ENCODE measurements at places on chromosomes 12 and 14.

DNA sequence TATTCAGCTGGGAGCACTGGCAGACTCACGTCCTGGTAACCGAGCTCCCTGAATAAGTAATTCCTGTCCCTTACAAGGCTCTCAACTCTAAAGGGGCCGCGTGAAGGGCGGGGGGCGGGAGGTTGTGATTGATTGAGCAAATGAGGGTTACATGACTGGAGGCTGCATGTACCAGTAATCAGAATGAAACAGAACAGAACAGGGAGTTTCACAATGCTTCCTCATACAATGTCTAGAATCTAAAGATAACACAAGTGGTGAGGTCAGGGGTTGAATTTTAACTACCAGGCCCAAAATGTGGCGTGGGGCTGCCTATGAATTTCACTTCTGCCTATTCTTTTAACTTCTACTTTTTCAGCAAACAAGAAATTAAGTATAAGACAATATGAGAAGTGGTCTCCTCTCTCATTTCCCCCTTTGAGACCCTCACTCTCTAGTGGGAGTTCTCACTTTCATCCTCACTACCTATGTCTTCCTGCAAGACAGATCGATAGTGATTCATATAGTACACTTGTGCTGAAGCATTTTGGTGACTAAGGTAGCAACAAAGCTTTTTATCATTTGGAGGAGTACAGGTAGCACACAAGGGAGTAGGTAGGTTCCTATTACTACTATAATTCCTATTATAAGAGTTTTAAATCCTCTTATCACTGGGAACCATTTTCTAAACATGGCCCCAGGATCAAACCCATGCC lies 239.8 kb downstream of the KTN1 start:
- DNase-seq, result no peak

GRCh38 chr12:130955238-130955816 lies 1.6 kb downstream of the ADGRD1 start:
- no peak for DNase-seq

DNA sequence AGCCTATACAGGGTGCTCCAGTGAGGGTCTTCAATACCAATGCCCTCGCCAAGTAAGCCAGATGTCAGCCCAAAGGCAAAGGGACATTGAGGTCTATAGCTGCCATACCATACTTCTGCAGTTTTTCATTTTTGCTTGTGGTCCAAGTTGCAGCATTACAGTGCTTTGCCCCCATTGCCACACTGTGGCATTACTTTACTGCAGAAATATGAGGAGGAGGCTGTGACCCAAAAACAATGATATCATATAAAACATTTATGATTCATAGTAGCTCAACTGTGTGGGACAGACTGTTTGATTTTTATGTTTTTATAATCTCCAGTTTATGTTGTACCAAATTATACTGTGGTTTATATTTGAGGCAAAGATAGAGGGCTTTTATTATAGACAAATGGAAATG lies 64.1 kb downstream of the KIAA0586 start:
- DNase-seq, result no peak

- DNase-seq, result no peak
Observed at GRCh38 chr14:61889914-61890351, 127.7 kb downstream of the SNAPC1 start.

GRCh38 chr14:38391334-38391733 lies 135.4 kb upstream of the CLEC14A start:
- no peak for DNase-seq

Measured in esophagus squamous epithelium (tissue), 5 donors.